T-cell (primary cell): ENCODE measurements at places on chromosomes 6 and 20.
A peak's percentile ranks its signal among the peaks of the same experiment; 100 is the strongest.

DNA sequence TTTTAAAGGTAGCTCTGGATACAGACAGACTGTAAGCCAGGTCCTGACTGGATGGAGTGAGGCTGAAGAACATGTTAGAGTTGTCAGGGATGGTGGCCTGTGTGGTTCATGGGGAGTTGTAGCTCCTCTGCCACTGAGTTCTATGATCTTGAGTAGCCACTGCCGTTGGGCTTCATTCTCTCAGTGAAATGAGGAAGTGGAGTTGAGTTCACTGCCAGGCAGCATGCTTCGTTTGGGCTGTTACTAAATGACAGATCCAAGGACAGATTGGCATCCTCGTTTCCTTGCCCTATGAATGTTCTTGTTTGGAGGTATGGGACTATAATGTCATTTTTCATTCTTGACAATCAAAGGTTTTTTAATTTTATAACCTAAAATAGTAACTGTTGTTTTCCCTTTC, 37.2 kb downstream of the SCAND1 start:
- DNase-seq, result no peak
- no peak overlapping the region for H3K27ac ChIP-seq
- H3K4me3 ChIP-seq, result no peak overlapping the region

DNA sequence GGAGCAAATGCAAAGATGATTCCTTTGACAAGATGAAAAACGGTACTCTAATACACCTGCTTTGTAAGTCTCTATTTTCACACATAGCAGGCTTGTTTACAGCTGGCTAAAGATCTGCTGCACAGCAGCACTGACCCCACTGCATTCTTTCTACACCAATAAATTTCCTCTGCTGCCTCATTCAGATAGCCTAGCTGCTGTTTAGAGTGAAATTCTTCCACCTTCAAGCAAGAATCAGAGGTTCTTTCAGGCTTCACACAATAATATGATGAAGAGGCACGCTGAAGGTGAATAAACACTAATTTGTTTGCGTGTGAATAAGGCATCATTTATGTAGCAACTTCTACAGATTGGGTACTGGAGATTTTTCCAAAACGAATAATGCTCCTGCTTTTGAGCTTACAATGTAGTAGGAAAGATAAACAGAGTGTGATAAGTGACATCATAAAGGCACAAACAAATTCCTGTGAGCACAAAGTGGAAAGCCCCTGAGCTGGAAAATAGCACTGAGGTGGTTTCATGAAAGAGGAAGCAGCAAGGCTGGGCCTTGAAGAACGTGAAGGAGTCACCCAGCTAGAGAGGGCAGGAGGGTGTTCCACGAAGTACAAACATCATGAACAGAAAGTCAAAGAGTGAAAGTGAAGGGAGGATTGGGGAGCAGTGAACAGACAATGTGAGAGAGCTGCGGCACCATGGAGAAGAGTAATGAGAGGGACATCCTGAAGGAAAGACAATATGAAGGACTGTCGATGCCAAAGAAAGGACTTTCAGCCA, 543.4 kb downstream of the CD83 start:
- peaks cover 75% of the 10 kb centered on the region for H3K4me1 ChIP-seq
- peak; percentile 65 for DNase-seq
- H3K27me3 ChIP-seq, result no peaks in the 10 kb centered on the region
- no peak overlapping the region for H3K4me3 ChIP-seq

GRCh38 chr6:142339113-142339512, 37.3 kb downstream of the ADGRG6 start:
- H3K36me3 ChIP-seq, result no peaks in the 10 kb centered on the region
- no peak overlapping the region for H3K4me3 ChIP-seq
- H3K27ac ChIP-seq, result no peak overlapping the region
- no peaks in the 10 kb centered on the region for H3K4me1 ChIP-seq
- no peaks in the 10 kb centered on the region for H3K27me3 ChIP-seq

GRCh38 chr6:134502614-134503549, 185.0 kb upstream of the SGK1 start:
- no peak overlapping the region for H3K27ac ChIP-seq
- DNase-seq, result no peak
- no peaks in the 10 kb centered on the region for H3K27me3 ChIP-seq
- H3K4me3 ChIP-seq, result no peak overlapping the region
- H3K4me1 ChIP-seq, result no peaks in the 10 kb centered on the region

DNA sequence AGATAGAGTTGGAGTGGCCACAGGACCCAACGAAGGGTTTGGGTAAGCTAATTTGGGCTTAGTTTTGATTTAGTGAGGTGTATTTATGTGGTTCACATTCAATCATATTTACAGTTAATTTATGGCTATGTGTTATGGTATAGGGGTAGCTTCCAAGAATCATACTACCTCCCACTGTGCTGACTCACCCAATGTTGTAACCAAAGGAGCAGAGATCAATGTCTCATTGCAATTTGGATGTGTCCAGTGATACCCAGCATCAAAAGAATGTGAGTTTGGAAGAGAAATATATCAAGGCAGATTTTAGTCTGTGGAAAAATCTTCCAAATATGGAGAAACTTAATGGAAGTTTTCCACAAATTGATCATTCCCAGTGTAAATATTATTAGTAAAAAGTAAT, 25.3 kb upstream of the SMIM8 start:
- H3K27me3 ChIP-seq, result peaks cover 18% of the 10 kb centered on the region
- H3K36me3 ChIP-seq, result no peaks in the 10 kb centered on the region
- H3K27ac ChIP-seq, result no peak overlapping the region

GRCh38 chr6:155584006-155584405, 128.4 kb upstream of the NOX3 start:
- no peak overlapping the region for H3K27ac ChIP-seq
- no peak for DNase-seq
- H3K4me3 ChIP-seq, result no peak overlapping the region
- no peaks in the 10 kb centered on the region for H3K36me3 ChIP-seq
- no peaks in the 10 kb centered on the region for H3K27me3 ChIP-seq
- no peaks in the 10 kb centered on the region for H3K4me1 ChIP-seq

- no peak for DNase-seq
- no peaks in the 10 kb centered on the region for H3K36me3 ChIP-seq
- no peaks in the 10 kb centered on the region for H3K4me1 ChIP-seq
- no peak overlapping the region for H3K27ac ChIP-seq
- peaks cover 26% of the 10 kb centered on the region for H3K27me3 ChIP-seq
- no peak overlapping the region for H3K4me3 ChIP-seq
These were observed 123.9 kb downstream of the MAFB start for GRCh38 chr20:40565001-40565681.

DNA sequence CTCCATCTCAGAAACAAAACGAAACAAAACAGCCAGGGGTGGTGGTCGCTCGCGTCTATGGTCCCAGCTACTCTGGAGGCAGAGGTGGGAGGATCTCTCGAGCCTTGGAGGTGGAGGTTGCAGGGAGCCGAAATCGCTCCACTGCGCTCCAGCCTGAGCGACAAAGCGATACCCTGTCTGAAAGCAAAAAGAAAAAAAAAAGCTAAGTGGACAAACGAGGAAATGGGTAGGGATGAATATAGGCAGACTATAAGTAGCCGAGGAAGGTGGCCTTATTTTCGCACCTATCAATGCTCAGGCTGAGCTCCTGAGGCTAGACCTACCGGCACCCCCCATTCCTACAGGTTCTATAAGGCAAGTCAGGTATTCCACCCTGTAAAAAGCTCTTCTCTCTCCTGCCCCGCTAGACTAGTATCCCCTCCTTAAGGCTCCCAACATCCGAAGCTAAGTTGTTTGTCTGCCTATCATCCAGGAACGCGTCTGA, 650 bp upstream of the CASP8AP2 start:
- H3K27me3 ChIP-seq, result no peaks in the 10 kb centered on the region
- H3K4me1 ChIP-seq, result peaks cover 10% of the 10 kb centered on the region
- H3K4me3 ChIP-seq, result peak overlapping the region; percentile 93
- DNase-seq, result peak; percentile 4
- peak overlapping the region; percentile 81 for H3K27ac ChIP-seq

- no peaks in the 10 kb centered on the region for H3K27me3 ChIP-seq
- no peak for DNase-seq
- H3K4me3 ChIP-seq, result peak overlapping the region; percentile 77
- peaks cover 14% of the 10 kb centered on the region for H3K4me1 ChIP-seq
- no peaks in the 10 kb centered on the region for H3K36me3 ChIP-seq
These were observed 35.4 kb upstream of the SYNCRIP start for GRCh38 chr6:85678026-85678601.

- no peak for DNase-seq
- H3K27ac ChIP-seq, result peak overlapping the region; percentile 71
- no peaks in the 10 kb centered on the region for H3K27me3 ChIP-seq
- peak overlapping the region; percentile 64 for H3K4me3 ChIP-seq
- no peaks in the 10 kb centered on the region for H3K36me3 ChIP-seq
- H3K4me1 ChIP-seq, result peaks cover 9% of the 10 kb centered on the region
These were observed 723 bp upstream of the ZNF451 start for GRCh38 chr6:57089265-57089664.

- no peaks in the 10 kb centered on the region for H3K36me3 ChIP-seq
- peaks cover 46% of the 10 kb centered on the region for H3K27me3 ChIP-seq
- peaks cover 9% of the 10 kb centered on the region for H3K4me1 ChIP-seq
- H3K27ac ChIP-seq, result no peak overlapping the region
These were observed 174.5 kb downstream of the CDC5L start for GRCh38 chr6:44561832-44562665.

- no peaks in the 10 kb centered on the region for H3K36me3 ChIP-seq
- no peaks in the 10 kb centered on the region for H3K27me3 ChIP-seq
- H3K27ac ChIP-seq, result peak overlapping the region; percentile 95
- H3K4me1 ChIP-seq, result peaks cover 24% of the 10 kb centered on the region
- DNase-seq, result no peak
These were observed 13.4 kb downstream of the UST start for GRCh38 chr6:148760258-148760534.

DNA sequence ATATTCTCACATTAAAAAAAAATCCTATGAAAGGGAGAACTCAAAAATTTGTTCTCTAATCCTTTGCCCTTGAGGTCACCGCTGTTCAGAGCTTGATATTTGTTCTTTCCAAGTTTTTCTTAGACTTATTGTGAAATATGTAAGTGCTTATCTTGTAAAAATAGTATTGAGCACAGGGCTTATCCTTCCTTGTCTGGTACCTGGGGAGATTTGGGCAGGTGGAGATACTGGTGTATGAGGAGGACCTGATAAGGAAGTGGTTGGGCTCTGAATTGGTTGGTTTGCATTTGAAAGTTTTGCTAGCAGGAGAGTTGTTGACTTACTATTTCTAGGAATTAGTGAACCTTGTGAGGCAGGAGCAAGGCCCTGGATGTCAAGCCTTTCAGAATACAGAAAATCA, 28.9 kb upstream of the ANKEF1 start:
- no peak for DNase-seq
- H3K27me3 ChIP-seq, result no peaks in the 10 kb centered on the region
- no peak overlapping the region for H3K27ac ChIP-seq
- H3K4me3 ChIP-seq, result no peak overlapping the region

DNA sequence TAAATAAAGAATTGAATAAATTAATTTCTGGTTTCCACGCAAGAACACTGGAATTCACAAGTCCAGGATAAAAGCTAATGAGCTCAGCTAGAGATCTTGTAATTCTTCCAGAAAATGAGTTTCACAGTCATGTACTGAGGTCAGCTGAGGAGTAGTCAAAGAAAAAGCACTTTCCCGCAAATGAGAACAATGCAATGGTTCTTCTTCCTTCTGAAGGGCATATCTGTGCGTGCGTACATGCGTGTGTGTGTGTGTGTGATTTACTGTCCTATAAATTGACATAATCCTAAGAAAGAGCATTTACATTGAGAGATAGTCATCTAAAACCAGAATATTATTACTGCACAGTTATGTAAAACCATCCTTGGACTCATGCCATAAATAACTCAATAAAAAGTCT, 968.9 kb upstream of the EYS start:
- no peak overlapping the region for H3K27ac ChIP-seq
- no peaks in the 10 kb centered on the region for H3K4me1 ChIP-seq
- no peak for DNase-seq

GRCh38 chr6:14673201-14673600, 555.6 kb downstream of the CD83 start:
- no peaks in the 10 kb centered on the region for H3K36me3 ChIP-seq
- H3K4me3 ChIP-seq, result no peak overlapping the region
- H3K4me1 ChIP-seq, result no peaks in the 10 kb centered on the region
- H3K27ac ChIP-seq, result no peak overlapping the region
- H3K27me3 ChIP-seq, result no peaks in the 10 kb centered on the region
- DNase-seq, result no peak

GRCh38 chr6:28922821-28923317, 916 bp downstream of the TRIM27 start:
- no peak for DNase-seq
- peak overlapping the region; percentile 94 for H3K4me3 ChIP-seq
- H3K4me1 ChIP-seq, result peaks cover 39% of the 10 kb centered on the region
- no peaks in the 10 kb centered on the region for H3K27me3 ChIP-seq

GRCh38 chr6:54802775-54803634, 43.6 kb upstream of the FAM83B start:
- no peak overlapping the region for H3K27ac ChIP-seq
- no peak for DNase-seq
- H3K36me3 ChIP-seq, result no peaks in the 10 kb centered on the region

DNA sequence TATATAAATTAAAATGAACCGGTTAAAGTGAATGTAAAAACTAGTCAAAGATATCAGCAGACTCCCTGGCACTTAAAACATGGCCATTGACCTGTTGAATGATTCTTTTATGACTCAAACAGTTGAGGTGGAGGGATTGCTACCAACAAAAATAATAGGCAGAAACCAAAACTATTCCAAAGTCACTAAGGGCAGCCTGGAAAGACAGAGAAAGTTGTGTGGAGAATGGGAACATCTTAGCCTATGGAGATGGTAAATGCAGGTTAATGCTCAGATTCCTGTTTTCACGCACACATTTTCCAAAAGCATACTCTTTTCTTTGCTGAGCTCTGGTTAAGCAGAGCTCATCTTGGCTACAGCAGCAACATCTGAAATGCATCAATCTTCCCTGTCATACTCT, 553.5 kb downstream of the HACE1 start:
- DNase-seq, result no peak
- no peaks in the 10 kb centered on the region for H3K4me1 ChIP-seq
- H3K27ac ChIP-seq, result no peak overlapping the region

DNA sequence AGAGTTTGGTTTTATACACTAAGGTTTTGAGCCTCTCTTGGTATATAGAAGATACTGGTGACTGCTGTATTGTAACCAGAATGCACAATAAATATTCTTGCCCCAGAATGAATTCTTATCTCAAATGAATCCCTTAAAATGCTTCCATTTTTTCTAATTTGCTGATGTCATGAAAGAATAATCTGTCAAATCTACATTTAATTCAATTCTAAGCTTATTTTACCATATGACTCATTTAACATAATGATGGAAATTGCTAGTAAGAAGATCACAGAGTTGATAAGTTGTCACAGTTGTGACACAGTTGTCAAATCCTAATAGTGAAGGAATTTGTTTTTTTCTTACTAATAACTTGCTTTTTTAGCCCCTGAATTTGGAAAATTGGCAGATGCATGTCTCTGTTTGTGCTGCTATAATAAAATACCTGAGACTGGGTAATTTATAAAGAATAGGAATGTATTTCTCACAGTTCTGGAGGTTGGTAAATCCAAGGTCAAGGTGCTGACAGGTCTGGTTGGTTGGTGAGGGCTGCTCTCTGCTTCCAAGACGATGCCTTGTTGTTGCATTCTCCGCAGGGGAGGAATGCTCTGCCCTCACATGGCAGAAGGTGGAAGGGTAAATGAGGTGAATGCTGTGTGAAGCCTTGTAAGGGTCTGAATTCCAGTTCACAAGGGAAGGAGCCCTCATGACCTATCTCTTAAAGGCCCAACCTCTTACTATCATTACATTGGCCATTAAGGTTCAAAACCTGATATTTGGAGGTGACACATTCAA, 4.7 kb downstream of the ECT2L start:
- peaks cover 2% of the 10 kb centered on the region for H3K27me3 ChIP-seq
- H3K36me3 ChIP-seq, result no peaks in the 10 kb centered on the region
- no peak overlapping the region for H3K27ac ChIP-seq
- no peaks in the 10 kb centered on the region for H3K4me1 ChIP-seq
